ENCODE measurements at places on chromosomes 4 and X.

- DNase-seq: no peak
Measured at GRCh38 chr4:152468408-152468807, 67.5 kb downstream of the FBXW7 start.

DNA sequence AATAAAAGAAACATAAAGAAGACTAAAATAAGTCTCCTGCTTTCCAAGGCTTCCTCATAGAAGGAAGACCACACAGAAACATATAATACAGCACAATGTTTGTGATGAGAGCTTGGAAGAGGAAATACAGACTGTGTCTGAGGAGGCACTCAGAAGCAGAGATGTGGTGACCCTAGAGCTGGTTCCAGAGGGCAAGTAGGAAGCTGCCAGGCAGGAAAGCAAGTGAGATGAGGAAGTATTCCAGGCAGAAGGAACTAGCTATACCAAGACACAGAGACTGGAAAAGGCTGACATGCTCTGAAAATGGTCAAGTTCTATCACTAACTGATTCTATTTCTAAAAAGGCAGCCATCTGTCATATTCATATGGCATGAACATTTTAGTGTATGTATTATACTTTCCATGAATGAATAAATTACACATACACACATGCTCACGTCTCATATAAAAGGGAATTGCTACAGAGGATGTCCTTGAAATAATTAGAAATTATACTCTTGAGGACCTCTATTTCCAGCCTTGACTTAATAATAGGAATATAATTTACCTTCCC, 16.6 kb upstream of the HSFX2 start:
- DNase-seq: no peak

- no peak for DNase-seq
Measured at GRCh38 chrX:45515262-45516215, 314.9 kb upstream of the DIPK2B start.

DNA sequence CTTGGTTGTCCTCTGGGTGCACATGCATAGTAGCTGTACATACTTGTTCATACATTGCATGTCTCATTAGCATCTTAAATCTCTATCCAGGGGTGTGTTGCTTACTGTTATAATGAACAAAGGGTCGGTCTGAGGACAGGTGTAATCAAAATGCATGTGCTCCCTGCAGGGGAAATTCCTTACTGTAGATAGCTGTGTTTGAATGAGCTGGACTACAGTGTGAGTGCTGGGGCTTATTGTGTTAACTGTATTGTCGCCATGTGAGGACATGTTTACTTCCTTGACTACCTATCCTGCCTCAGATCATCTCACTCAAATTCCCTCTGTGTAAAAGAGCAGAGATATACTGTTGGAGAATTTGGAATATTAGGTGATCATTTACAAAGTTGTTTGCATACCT, 98.7 kb downstream of the KLHL34 start:
- no peak for DNase-seq

GRCh38 chr4:159224408-159224807, 121.5 kb downstream of the RAPGEF2 start:
- no peak for DNase-seq

DNA sequence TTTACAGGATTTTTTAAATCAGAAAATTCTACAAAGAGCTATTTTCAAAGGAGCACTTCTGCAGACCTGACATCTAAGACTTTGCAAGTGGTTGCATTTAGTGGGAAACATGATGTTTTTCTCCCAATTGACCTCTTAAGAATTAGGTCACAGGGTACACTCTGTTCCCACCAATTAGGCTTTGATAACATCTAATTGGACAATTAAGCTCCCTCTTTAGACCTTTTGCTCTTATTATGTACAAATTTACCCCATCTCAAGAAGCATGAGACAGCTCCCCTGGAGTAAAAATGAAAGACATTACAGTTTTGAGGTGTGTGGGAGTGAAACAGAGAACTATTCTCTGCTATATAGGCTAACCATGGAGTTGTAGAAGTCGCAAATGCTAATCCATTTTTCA, 31.8 kb upstream of the AGA start:
- DNase-seq: no peak

DNA sequence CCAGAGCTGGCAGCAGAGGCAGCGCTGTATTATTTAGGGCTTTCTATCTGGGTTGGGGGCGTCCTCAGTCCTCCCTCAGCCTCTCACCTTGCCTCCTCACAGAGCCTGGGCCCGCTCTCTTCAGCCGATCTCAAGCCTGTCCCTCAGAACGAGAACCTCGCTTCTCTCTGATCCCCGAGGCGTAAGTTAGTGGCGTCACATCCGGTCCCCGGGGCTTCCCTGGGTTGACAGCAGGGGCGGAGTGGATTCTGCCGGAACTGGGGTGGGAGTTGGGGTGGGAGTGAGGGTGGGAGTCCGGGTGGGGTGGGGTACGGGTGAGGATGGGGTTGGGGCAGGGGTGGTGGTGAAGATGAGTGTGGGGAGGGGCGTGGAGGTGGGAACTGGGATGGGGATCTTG, at the start of gene MAGEA10:
Gene MAGEA10, minus strand, starts transcription at position 190 of the 397 bp plus-strand sequence. CDS start 2,957 bp downstream, outside the sequence.
- no peak for DNase-seq

- DNase-seq: no peak
Measured at GRCh38 chr4:79334783-79335182, 8.9 kb upstream of the NAA11 start.

GRCh38 chr4:84220990-84221389, 278.1 kb downstream of the NKX6-1 start:
- DNase-seq: no peak

- no peak for DNase-seq
Measured at GRCh38 chrX:125998432-125998831, 167.7 kb downstream of the DCAF12L2 start.

- DNase-seq: no peak
Measured at GRCh38 chr4:20662851-20663250, 37.4 kb upstream of the PACRGL start.

DNA sequence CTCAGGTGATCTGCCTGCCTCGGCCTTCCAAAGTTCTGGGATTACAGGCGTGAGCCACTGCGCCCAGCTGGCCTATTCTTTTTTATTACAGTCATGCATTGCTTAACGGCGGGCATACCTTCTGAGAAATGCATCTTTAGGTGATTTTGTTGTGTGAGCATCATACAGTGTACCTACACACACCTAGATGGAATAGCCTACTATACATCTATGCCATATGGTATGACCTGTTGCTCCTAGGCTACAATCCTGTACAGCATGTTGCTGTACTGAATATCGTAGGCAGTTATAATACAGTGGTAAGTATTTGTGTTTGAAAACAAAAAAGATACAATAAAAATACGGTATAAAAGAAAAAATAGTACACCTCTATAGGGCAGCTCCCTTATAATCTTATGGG, 6.0 kb downstream of the STAG2 start:
- no peak for DNase-seq

GRCh38 chr4:182729516-182729915, 187.7 kb downstream of the DCTD start:
- no peak for DNase-seq

DNA sequence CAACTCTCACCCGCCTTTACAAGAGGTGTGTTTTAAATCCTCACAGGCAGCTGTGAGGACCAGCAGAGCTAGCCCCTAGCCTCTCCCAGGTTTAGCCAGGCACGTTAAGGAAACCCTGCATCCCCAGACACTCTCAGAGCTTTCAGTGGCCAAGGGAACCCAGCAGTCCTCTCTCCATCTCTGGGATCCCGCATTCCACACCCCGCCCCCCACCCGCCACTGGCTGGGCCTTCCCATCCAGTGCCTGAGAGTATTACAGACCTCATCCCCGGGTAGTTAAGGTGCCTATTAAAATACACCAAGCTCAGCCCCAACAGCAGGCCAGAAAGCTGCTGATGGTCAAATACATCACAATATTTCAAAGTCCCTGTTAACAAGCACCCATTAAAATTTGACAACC, 256.2 kb downstream of the BCOR start:
- no peak for DNase-seq

DNA sequence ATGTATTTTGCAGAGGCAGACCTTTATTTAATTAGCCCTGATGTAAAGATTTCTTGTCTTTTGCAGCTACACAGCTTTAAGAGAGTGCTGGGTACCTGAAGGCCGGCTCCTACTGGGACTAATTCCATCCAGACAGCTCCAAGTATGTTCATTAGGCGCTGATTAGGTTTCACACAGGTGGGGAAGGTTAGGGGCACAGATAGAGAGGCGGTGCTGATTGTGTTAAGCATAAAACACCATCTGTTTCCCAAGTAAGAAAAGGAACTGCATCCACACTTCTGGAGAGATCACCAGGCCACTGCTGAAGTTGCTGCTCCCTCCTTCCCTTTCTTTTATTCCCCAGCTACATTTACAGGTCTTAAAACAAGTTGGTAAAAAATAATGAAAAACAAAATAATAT, 349.5 kb downstream of the ZIC3 start:
- DNase-seq: no peak

DNA sequence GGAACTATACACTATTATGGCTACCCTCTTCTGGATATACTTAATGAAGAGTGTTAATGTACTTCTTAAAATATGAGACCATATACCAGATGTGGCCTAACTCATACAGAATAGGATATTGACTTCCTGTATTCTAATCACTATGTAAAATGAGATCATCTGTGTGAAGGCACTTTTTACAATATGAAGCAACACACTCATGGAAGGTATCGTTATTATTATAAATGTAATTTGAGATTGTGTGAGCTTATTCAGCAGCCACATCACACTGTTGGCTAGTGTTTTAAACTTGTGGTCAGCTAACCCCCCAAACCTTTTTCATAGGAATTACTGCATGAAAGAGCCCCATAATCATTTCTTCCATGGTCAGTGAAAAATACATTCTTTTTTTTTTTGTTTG, 281.8 kb upstream of the TEX13A start:
- no peak for DNase-seq

DNA sequence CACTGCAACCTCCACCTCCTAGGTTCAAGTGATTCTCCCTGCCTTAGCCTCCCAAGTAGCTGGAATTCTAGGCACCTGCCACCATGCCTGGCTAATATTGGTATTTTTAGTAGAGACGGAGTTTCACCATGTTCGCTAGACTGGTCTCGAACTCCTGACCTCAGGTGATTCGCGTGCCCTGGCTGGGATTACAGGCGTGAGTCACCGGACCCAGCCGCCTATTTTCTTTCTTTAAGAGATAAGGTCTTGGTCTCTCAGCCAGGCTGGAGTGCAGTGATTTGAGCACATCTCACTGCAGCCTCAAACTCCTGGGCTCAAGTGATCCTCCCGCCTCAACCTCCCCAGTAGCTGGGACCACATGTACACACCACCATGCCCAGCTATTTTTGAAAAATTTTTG, 166.5 kb downstream of the DHRSX start:
- no peak for DNase-seq

- DNase-seq: no peak
Measured at GRCh38 chr4:182695009-182695408, 222.2 kb downstream of the DCTD start.

DNA sequence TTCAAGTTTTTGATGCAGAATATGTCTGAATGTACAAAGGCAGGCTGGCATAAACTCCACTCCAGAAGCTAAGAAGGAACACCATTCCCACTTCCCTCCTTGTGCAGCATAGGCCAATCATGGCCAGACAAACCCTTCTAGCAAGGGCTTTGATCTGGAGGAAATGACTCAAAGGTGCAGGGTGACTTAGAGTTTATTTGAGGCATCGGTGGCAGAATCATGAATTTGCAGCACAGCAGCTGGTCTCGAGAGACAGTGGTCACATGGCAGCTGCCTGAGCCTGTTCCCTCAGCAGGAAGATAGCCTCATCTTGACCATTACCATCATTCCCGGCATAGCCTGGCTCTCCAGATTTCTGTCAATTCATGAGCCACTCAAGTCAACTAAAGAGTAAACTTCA, 154.5 kb downstream of the ATP10D start:
- no peak for DNase-seq

DNA sequence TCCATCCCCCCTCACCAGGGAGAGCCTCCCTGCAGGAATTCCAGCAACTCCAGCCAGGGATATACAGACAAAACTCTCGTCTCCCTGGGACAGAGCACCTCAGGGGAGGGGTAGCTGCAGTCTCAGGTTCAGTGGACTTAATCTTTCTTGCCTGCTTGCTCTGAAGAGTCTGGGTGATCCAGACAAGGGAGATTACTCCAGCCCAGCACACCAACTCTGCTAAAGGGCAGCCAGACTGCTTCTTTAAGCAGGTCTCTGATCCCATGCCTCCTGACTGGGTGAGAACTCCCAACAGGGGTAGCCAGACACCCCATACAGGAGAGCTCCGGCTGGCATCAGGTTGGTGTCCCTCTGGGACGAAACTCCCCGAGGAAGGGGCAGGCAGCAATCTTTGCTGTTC, 888.7 kb downstream of the RAB28 start:
- DNase-seq: no peak

Measured in stimulated activated CD8-positive, alpha-beta memory T cell treated with anti-CD3 and anti-CD28 coated beads, Interleukin-15, amount 100 ng/mL, for 1 hour (primary cell).